ENCODE measurements at places on chromosomes 12 and 14. TPM values are rescaled to one million over a fixed set of nuclear protein-coding genes. Genes with fewer than 3 reads are reported as not detected.

DNA sequence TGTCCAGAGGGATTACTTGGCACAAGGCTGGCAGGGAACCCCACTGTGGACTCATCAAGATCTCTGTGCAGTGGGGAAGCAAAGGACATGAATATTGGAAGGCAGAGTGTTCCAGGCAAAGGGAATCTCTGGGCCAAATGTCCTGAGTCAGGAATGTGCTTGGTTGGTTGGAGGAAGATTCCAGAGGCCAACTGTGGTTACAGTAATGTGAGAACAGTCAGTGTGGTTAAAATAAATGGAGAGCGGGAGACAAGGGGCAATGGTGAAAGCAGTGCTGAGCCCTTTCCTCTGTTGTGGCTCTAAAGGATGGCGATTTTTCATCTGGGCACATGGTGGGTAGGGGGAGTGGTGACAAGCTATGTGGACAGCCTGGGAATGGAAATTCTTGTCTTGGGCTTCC, 948.2 kb downstream of the BCL11B start:
- DNase-seq: no peak

DNA sequence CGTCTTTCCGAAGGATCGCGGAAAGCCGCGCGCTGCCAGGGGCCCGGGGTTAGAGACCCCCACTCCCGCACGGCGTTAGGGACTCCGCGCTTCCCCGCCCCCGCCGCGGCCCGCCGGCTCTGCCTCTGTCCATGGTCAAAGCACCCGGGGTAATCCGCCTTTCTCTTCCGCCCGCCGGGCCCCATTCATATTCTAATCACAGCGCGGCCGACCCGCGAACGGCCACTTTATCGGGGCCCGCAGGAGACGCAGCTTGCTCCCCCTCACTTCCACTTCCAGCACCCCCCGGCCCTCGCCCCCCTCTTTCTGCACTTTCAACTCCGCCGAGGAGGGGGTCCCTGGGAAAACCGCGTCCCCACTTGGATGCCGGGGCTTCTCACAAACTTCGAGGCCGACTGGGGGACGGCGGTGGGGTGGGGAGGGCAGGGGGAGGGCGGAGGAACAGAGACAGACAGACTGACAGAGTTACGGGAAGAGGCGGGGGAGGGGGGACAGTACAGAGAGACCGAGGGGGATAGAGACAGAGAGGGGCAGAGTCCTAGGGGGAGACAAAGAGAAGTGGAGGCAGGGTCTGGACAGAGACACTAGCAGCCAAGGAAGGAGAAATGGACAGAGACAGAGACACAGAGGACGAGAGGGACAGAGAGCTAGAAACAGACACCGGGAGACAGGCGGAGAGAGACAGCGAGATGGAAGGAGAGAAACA, 1.1 kb upstream of the RFX4 start:
- DNase-seq: no peak

DNA sequence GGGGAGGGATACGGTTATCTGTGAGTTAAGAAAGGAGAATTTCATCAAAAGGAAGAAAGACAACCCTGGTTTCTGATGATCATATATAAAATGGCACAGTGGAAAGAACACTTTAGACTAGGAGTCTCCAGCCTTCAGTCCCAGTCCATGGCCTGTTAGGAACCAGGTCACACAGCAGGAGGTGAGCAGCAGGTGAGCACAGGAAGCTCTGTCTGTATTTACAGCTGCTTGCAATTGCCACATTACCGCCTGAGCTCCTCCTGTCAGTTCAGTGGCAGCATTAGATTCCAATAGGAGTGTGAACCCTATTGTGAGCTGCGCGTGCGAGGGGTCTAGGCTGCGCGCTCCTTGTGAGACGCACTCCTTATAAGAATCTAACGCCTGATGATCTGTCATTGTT, 137.9 kb downstream of the BTG1 start:
- no peak for DNase-seq

- DNase-seq: no peak
These were observed 11.5 kb downstream of the ADGRD1 start for GRCh38 chr12:130965214-130965613.

The PAX9 gene
- not detected for total RNA-seq

DNA sequence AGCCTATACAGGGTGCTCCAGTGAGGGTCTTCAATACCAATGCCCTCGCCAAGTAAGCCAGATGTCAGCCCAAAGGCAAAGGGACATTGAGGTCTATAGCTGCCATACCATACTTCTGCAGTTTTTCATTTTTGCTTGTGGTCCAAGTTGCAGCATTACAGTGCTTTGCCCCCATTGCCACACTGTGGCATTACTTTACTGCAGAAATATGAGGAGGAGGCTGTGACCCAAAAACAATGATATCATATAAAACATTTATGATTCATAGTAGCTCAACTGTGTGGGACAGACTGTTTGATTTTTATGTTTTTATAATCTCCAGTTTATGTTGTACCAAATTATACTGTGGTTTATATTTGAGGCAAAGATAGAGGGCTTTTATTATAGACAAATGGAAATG, 64.1 kb downstream of the KIAA0586 start:
- DNase-seq: no peak

GRCh38 chr14:94042433-94043091, 16.4 kb downstream of the OTUB2 start:
- no peak for DNase-seq

The SLCO1C1 gene
- total RNA-seq: 0.88 TPM

The MORN3 gene
- total RNA-seq: not detected

GRCh38 chr14:76371066-76371465, 4.9 kb upstream of the ESRRB start:
- no peak for DNase-seq

DNA sequence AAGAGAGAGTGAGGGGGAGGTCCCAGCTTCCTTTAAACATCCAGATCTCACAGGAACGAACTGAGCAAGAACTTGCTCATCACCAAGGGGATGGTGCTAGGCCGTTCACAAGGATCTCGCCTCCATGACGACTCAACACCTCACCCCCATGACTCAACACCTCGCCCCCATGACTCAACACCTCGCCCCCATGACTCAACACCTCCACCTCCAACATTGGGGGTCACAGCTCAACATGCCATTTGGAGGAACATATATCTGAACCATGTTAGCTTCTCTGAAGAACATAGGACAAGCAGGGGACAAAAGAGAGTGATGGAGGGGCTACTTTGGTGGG, 66.0 kb upstream of the LHX5 start:
- DNase-seq: no peak

DNA sequence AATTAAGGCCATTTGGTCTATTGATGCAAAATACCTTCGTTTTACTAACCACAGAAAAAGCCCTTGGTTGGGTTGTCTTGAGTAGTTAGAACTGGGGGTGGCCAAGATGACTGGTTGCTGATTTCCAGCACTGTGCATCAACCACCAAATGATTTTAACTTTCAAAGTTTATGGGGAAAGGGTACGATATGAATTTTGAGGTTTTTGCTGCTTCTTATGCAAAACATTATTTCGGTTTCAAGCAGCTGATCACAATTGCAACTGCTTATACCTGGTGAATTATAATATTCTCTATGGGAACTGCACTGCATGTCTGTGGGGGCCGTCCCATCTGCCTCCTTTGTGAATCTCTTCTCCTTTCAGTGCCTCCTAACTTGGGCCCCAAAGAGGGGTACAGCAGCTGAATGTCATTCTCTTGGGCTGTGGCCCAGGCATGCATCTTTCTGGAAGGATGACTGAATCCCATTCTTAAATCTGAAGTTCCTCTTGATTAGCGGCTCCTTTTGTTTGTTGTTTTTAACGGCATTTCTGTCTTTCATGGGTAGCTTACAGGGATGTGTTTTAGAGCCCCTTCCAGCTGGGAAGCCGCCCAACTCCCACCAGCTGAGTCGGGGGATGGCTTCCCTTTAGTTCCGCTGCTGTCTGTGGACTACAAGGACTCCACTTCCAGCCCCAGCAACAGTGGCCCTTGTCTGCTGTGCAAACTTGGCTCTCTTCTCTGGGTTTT, 479.8 kb downstream of the ZFP36L1 start:
- DNase-seq: no peak

GRCh38 chr14:67734675-67735074, 33.0 kb downstream of the RDH12 start:
- DNase-seq: no peak

DNA sequence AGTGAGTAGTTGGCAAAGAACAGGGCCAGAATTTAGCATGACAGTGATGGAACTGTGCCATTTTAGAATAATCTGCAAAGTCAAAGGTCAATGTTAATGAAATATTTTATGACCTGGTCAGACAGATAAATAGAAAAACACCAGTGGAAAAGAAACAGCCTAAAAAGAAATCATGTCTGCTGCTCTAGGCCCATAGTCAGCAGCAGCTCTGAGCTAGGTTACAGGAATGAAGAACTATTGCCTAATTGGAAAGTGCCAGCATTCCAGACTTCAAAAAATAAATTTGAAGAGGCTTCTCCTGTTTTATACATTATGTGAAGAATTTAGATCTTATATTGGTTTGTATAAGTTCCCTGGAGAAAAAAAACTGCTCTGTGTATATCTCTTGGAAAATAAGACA, 9.8 kb downstream of the NPC2 start:
- DNase-seq: no peak

All from heart left ventricle (tissue), 16 donors.